ENCODE measurements at places on chromosomes 2 and 18.

DNA sequence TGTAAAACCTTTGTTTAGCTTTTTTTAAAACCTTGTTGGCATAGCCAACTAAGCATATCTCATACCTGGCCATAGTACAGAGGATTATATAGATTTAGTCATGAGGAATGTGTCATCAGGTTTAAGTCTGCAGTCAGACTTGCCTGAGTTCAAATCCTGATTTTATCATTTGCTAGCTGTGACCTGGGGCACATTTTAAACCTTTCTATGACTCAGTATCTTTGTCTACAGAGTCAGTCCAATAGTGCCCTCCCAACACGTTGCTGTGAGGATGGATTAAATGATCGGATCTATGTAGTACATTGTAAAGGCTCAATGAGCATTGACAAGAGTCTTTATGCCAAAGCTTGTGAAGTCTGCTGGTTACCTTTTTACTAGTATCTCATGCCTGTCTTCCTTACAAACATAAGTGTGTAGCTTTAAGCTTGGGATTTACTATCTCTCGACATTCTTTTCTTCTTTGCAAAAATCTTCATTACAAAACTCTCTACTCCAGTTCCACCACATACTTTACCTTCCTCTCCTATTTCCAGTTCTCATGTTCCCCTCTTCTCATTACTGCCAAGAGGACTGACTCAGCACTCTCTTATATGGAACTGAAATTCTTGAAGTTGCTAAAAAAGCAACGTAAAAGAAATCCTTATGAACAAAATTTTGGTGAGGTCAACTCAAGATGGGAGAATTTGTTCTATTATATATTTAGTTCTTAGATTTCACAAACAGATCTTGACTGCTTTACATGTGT is 68.1 kb upstream of the RBMS1 start:
- peak; percentile 75 for DNase-seq

DNA sequence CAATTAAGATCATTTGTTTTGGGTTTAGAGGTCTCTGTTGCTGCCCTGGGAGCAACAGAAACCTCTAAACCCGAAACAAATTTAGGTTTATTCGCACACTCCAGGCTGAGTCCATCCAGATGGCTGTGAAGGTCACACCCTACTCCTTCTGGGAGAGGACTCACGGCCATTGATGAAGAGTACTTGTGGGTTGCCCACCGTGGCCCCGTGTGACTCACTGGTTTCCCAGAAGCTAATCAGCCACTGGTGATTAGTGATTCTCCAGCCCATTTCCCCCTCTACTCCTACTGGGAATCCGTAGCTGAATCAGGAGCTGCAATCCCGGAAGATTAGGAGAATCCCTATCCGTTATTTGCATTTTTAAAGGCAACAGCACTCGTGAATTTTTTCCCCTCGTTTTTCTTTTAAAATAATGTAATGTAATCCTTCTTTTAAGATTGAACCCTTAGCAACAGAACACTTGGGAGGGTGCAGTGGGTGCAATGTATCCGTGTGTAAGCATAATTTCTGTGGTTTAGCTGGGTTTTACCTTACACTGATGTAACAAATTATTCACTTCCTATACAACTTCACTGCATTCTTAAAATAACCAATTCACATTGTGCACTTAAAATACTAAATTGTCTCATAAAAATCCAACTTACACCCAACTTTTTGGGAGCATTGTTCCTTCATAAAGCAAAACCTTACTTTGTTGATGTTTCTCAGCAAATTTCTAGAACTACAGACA is 27.5 kb upstream of the EPAS1 start:
- peak; percentile 79 for DNase-seq

- DNase-seq, result no peak
These were observed 19.0 kb downstream of the USP39 start for GRCh38 chr2:85635011-85635410.

DNA sequence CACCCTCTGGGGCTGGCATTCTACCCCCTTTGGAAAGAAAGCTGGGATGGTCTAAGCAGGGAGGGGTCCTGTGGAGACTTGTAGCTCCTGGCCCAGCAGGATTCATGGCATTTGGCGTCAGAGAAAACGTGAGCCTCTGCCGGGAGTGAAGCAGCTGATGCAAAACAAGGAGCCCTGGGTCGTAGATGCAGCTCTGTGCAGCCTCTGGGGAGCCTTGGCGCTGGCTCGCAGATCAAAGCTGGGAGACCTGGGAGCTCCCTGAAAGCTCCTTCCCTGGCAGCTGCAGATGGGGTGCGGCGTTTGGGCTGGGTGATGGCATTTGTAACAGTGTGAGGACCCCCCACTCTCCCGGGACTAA is 148.3 kb downstream of the KLHL29 start:
- DNase-seq, result no peak

DNA sequence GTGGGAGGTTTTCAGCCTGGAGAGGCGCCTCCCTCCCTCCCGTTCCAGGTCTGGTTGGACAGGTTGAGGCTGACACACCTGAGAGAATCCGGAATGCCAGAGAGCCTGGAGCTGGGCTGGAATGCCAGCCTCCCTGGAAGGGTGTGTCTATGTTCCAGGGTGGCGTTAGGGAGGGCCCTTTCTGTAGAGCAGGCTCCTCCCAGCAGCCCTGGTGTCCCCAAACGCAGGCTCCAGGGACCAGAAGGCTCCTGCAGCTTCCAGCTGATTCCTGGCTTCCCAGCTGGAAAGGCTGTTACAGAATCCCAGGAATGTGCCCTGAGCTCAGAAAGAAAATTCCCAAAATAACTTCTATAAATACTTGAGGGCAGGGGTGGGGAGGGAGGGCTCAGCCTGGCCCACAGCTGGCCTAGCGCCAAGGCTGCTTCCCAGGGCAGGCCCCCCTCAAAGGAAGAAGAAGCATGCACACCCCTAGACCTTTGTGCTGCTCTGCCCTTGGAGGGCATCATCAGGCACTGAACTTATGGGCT is 85.4 kb downstream of the STPG4 start:
- DNase-seq, result no peak

DNA sequence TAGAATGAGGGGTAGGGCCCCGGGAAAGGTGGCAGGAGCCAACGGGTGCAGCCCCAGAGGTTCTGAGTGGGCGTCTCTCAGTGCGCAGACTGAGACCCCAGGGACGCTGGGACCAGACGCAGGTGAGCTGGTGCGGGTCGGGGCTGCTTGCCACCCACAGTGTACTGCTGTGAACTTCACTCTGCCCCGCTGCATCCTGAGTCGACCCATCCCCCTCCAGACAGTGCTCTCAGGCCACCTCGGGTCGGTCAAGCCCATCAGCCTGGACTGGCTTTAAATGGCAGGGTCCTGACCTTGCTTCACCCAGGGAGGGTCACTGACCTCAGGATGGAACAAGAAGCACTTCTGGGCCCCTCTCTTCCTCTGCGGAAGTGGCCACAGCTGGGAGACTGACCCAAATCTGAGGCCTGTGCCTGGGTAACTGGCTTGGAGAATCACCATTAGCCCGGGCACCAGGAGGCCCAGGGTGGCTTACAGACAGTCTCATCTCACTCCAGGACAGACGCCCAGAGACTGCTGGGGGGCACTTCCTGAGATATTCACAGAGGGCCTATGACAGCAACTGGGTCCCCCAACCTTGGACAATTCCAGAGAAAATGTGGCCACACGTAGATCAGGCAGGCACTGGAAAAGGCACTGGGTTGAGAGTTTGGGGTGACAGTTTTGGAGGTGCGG is 23.7 kb upstream of the BOK start:
- DNase-seq, result no peak

DNA sequence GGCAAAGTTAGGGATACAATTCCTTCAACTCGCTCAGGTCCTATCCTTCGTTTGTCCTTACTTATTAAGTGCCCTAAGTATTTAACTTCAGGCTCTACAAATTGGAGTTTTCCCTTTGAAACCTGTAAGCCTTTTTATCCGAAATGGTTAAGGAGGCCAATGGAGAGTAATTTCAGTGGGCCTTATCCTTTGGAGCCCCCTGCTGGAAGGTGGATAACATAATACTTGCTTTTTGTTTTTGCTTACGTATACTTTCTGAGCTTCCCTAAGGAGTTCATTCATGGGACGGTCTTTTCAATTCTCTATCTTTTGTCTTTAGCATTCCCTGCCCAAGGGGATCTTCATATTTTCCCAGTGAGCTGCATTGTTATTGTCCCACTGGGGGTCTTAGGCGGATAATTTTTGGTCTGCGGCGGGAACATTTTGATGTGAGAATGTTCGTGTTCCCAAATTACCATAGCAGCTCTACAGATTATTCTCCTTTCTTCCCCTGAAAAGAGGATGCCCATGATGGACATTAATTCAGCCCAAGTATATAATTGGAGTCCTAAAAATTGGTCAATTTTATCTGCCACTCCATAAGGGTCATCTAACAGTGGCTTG is 34.4 kb upstream of the TRAPPC8 start:
- peak; percentile 70 for DNase-seq

GRCh38 chr2:129870685-129871241 is 108.7 kb upstream of the RAB6C start:
- DNase-seq, result no peak

GRCh38 chr2:191854382-191855372 is 7.8 kb upstream of the CAVIN2 start:
- no peak for DNase-seq

GRCh38 chr2:222318712-222319585 is 20.2 kb upstream of the PAX3 start:
- no peak for DNase-seq

GRCh38 chr2:173307293-173307692 is 47.4 kb upstream of the CDCA7 start:
- DNase-seq, result no peak

DNA sequence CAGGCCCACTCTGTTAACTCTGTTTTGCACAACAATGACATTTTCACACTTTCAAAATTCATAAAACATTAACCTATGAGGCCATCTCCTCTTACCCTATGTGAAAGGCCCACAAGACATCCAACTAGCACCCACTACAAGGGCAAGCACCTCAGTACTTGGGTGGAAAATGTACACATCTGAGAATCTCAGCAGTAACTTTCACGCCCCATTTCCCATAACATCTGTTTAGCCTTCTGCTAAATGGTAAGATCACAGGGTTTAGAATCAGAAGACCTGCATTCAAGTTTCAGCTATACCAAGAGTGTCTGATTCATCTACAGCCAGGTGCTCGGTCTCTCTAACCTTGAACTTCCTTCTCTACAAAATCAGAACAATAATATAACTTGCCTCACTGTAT is 89.2 kb downstream of the SP100 start:
- no peak for DNase-seq

- DNase-seq, result no peak
These were observed 123.7 kb downstream of the HNMT start for GRCh38 chr2:138087751-138088593.

DNA sequence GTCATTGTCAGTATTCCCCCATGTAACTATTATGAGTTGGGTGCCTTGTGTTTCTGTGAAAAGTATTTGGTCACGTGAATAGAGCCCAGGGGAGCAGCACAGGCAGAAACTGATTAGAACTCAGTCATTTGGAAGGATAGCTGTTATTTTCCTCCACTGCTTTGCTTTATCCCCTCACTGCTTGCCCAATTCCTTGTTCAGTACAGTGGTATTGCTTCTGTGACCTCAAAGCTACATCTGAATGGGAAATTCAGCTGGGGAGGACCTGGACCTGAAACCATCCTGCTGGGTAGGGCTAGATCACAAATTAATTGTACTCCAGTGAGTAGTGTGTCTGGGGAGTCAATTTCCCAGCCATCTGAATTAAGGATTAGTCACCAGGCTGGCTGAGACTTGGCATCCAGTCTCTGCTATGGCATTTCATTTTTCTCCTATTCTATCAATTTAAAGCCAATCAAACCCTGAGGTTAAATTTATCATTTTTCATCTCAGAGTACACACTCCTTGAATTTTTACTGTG is 1231.6 kb upstream of the GYPC start:
- DNase-seq, result no peak

GRCh38 chr2:20838016-20838415 is 15.1 kb upstream of the LDAH start:
- no peak for DNase-seq

GRCh38 chr2:29013057-29013780 is 32.1 kb downstream of the TOGARAM2 start:
- DNase-seq, result no peak

GRCh38 chr2:71611247-71611646 is 157.9 kb downstream of the DYSF start:
- no peak for DNase-seq

DNA sequence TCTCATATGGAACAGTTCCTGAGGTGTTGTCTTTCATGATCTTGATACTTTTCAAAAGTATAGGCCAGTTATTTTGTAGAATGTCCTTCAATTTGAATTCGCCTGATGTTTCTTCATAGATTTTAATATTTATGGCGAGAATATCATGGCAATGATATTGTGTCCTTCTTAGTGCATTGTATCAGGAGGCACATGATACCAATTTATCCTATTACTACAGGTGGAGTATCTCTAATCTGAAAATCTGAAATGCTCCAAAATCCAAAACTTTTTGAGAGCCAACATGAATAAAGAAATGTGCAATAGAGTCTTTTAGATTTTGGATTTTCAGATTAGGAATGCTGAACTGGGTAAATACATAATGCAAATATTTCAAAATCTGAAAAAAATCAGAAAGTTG is 216.6 kb upstream of the LYPD1 start:
- DNase-seq, result no peak

DNA sequence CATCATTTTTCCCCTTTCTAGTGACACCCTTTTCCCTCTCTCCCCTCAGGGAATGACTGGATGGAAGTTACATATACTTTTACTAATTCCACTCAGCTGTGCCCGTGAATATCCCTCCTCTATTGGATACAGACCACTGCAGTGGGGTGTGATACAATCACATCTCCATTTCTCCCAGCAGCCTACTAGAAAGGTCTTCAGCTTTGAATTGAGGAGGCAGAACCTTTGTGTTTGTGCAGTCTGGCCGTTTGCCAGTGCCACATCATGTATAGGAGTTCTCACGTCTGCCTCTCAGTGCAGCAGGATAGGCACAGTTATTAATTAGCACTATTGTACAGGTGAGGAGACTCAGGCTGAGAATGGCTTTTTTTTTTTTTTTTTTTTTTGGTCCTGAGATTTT is 16.4 kb downstream of the TNFRSF11A start:
- DNase-seq, result no peak

- no peak for DNase-seq
These were observed 119.6 kb upstream of the ITGA6 start for GRCh38 chr2:172307800-172308199.

GRCh38 chr2:58447586-58447985 is 206.5 kb upstream of the FANCL start:
- no peak for DNase-seq

DNA sequence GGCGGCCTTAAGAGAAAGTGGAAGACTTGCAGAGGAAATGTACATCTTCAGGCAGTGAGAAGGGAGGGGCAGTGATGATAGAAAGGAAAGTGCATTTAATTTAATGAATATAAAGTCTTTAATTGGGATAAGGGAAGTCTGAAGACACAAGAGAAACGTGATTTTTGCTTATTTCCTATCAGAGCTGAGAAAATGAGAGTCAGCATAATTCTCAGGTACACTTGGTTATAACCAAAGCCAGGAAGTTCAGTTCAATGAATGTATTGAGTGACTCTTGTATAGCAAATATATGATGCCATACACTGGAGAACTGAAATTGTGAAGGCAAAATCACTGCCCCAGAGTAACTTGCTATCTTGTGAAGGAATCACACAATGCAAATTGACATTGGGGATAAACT is 256.3 kb downstream of the LRRTM1 start:
- no peak for DNase-seq

Measured in fibroblast of mammary gland (primary cell).